ENCODE measurements at places on chromosomes 3 and 15.

DNA sequence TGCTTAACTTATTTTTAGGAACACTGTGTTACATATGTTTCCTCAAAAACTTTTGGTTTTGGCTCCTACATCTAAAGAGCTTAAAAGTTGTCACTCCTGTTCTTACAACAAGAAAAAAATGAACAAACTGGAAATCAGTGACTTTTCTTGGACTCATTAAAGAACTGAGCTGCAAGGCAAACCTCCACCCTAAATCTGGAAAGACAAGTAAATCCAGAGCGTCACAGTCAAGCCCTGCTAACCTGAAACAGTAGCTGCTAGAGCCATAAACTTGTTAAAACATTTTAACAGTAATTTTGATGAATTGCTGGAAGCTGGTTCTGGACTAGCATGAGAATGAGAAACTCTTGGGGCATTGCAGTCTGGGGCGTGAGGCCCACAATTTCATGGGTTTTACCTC lies 350.5 kb upstream of the COL8A1 start:
- DNase-seq, result no peak

- DNase-seq, result no peak
Measured at GRCh38 chr3:57078635-57079473, 18.4 kb downstream of the SPATA12 start.

DNA sequence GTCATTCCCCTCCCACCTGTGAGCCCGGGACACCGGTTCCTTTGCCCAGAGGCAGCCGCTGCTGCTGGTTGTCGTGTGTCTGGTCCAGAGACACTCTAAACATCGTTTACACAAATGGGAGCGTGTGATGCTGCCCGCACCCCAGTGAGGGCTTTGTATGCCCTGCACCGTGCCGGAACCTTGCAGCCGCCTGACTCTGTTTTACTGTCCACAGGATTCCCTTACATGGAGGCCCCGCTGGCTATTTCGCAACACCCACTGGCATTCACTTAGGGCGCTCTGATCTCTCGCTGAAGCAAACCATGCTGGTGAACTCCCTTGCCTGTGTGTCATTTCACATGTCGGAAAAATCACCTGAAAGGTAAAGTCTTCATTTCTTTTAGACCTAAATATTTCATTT lies 100.8 kb upstream of the SLC6A6 start:
- DNase-seq, result no peak

GRCh38 chr3:99253963-99254355 lies 352.5 kb upstream of the DCBLD2 start:
- DNase-seq, result no peak

- no peak for DNase-seq
Measured at GRCh38 chr3:175432376-175433025, 573.4 kb downstream of the NAALADL2 start.

- no peak for DNase-seq
Measured at GRCh38 chr15:90239371-90239770, 5.4 kb downstream of the GDPGP1 start.

- DNase-seq, result no peak
Measured at GRCh38 chr3:127796831-127797150, 25.5 kb downstream of the MGLL start.

- no peak for DNase-seq
Measured at GRCh38 chr3:178810181-178810580, 261.4 kb downstream of the ZMAT3 start.

GRCh38 chr15:60795889-60796288 lies 316.9 kb upstream of the ICE2 start:
- no peak for DNase-seq

DNA sequence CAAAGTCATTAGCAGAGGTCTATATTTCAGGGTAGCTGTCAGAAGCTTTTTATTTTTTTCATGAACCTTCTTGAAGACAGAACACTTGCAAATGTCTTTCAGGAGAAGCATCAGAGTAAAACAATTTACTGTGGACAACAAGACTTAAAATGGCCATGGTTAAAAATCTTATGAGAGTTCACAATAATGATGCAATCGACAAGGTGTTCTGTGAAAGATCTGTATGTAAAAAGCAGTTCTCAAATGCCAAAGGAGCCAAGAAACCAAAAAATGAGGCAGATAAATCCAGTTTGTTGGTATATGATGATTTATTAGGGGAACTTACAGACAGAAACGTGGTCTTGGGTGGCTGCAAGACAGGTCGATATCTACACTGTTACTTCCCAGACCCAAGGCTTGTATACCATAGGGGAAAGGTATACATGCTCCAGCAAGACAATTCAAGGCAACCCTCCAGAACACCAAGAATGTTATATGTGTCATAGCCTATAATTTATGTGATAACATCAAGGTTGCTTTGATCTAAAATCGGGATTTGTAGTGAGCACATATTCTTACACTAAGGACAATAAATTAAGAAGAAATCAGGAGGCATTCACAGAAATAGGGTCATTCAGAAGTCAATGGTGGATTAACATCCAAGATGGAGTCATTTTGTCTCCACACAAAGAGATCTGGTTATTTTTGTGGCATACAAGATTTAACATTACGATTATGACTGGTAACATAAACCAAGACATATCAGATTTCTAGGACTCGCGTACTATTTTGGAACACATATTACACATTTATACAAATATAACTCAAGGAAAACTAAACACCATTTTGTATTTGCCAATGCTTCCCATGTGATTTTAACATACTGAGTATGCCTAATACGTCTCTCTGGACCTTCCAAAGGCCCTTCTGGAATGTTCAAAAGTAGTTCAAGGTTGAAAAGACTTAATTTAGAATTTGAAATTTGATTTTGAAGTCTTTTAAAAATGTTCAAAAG lies 316.4 kb downstream of the THSD4 start:
- DNase-seq, result no peak
